HFFc6 (cell line): ENCODE measurements at places on chromosomes 7 and 10. TPM values are rescaled to one million over a fixed set of nuclear protein-coding genes. Genes with fewer than 3 reads are reported as not detected.

- peaks cover 13% of the 10 kb centered on the region for H3K27me3 ChIP-seq
- peaks cover 65% of the 10 kb centered on the region for H3K36me3 ChIP-seq
- H3K4me1 ChIP-seq: peaks cover 72% of the 10 kb centered on the region
- DNase-seq: peak; percentile 80
Observed at GRCh38 chr10:67925449-67926005, 41.1 kb downstream of the SIRT1 start.

Gene C10orf95
- not detected in 3 replicates for total RNA-seq

- no peak overlapping the region for H3K4me3 ChIP-seq
- peaks cover 7% of the 10 kb centered on the region for H3K4me1 ChIP-seq
- H3K27ac ChIP-seq: no peak overlapping the region
- H3K27me3 ChIP-seq: peaks cover 14% of the 10 kb centered on the region
Observed at GRCh38 chr7:154096-154799, 38.1 kb upstream of the FAM20C start.

DNA sequence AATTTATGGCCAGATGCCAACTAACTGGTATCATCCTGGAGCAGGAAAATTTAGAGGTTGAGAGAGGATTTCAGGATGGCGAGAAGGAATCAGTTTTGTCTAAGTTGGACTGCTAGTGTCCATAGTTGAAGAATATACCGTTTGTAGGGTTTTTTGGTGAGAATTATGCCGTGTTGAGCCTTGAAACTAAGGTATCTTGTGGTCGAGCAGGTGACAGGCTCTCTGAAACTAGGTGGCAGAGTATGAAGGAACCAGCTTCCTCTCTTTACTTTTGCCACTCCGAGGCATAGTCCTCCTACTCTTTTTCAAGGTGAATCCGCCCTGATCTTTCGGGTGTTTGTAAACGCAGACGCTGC lies 9.7 kb downstream of the MDFIC start:
- DNase-seq: no peak
- peaks cover 13% of the 10 kb centered on the region for H3K36me3 ChIP-seq
- H3K27ac ChIP-seq: 0 out of 2 replicates have a peak overlapping the region, but pooled peaks have one; percentile 32
- peaks cover 4% of the 10 kb centered on the region; the same call in 1 of the 2 replicates for H3K4me1 ChIP-seq

Gene SLC39A12
- total RNA-seq: not detected in 3 replicates

DNA sequence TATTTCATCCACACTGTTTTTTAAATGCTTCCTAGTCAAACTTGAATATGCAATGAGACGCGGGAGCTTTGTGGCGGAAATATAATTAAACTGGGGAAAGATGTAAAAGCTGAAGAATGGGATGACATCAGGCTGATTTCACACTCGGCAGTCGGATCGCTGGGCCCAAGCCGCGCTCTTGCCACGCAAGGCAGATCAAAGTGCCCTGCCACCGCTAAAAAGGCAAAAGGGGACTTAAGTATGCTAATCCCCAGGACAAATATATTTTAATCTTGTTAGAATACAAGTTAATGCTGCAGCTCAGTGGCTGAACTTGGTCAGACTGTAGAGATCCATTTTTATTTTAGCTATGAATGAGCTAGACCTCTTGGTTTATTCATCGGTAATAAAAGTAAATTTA lies 13.8 kb downstream of the EN2 start:
- peaks cover 6% of the 10 kb centered on the region for H3K4me1 ChIP-seq
- H3K27me3 ChIP-seq: peaks cover 75% of the 10 kb centered on the region
- no peaks in the 10 kb centered on the region for H3K36me3 ChIP-seq
- no peak for DNase-seq
- no peak overlapping the region for H3K27ac ChIP-seq
- no peak overlapping the region for H3K4me3 ChIP-seq

DNA sequence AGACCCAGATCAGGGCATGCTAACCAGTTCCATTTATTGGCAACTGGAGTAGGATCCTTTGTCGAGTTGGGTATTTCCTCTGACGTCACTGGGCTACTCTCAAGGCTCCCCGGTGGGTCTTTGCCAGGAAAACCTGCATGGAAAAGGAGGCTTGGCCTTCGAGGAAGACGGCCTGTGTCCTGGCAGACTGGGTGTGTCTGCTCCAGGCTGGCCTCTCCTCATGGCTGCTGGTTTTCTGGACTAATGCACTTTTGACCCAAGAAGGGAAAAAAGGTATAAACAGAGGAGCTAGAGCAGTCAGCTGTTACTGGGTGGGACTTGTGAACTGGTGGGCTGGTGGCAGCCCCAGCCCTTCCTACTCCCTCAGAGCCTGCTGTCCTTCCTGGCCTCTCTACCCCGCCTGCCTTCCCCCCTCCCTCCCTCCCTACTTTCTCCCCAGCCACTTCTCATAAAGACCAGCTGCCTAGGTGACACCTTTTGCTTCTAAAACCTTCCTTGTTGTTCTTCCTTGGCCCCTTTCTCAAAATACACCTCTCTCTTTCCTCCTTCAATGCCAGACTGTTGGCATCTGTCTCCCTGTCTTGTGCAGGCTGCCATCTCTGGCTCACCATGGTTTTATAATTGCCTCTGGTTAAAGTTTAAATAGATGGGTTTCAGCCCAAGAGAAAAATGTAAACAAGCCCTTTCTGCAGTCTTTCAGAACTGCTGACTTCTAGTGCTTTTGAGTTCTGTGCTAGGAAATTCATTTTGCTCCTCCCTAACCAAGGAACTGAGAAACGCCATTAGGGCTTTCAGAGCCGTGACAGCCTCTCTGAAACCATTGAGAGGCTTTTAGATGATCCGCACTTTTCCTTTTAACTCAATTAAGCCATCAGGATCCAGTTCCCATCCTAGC lies 101.8 kb upstream of the MKLN1 start:
- H3K27ac ChIP-seq: peak overlapping the region; percentile 59; the same call in 1 of the 2 replicates
- peak overlapping the region; percentile 16; the same call in 1 of the 2 replicates for H3K4me3 ChIP-seq
- H3K27me3 ChIP-seq: no peaks in the 10 kb centered on the region
- H3K36me3 ChIP-seq: peaks cover 4% of the 10 kb centered on the region; the same call in 1 of the 2 replicates
- peaks cover 31% of the 10 kb centered on the region for H3K4me1 ChIP-seq

- H3K4me3 ChIP-seq: no peak overlapping the region
- no peaks in the 10 kb centered on the region for H3K4me1 ChIP-seq
- H3K27ac ChIP-seq: no peak overlapping the region
- H3K36me3 ChIP-seq: peaks cover 4% of the 10 kb centered on the region
- no peaks in the 10 kb centered on the region for H3K27me3 ChIP-seq
Observed at GRCh38 chr7:13593854-13594253, 395.6 kb downstream of the ETV1 start.

DNA sequence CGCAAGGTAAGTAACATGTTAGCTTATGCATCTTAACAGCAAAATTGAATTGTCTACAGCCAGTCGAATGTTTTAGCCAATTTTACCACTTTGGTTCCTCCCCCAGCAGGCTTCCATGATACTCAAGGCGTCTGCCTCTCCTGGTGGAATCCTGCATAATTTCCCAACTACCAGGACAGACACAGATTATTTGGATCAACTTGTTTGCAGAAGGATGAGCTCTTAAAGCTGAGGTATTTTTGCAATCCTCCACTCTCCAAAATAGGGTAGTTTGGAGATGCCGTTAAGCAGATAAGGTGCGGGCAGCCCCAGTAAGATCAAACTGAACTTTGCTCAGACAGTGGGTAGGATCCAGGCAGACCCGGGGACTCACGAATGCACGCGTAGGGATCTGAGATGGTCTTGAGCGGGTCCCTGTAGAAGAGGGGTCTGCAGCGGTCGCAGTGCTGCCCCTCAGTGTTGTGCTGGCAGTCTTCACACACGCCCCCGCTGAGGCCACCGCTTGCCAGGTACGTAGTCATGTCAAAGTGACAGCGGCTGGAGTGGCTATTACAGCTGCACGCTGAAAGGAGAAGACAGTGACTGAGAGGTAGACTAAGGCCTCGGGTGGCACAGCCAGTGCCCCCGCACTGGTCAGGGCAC lies 27.4 kb downstream of the LAMB4 start:
- DNase-seq: no peak
- no peak overlapping the region for H3K4me3 ChIP-seq
- H3K36me3 ChIP-seq: no peaks in the 10 kb centered on the region
- H3K27me3 ChIP-seq: no peaks in the 10 kb centered on the region; the same call in 1 of the 2 replicates

Gene ACTR1A
- 135 to 152 TPM (median 146 TPM) in 3 replicates for total RNA-seq

- H3K27ac ChIP-seq: no peak overlapping the region
- no peaks in the 10 kb centered on the region for H3K27me3 ChIP-seq
- DNase-seq: no peak
- H3K36me3 ChIP-seq: no peaks in the 10 kb centered on the region; the same call in 1 of the 2 replicates
- H3K4me3 ChIP-seq: no peak overlapping the region
- H3K4me1 ChIP-seq: no peaks in the 10 kb centered on the region
Observed at GRCh38 chr7:31850601-31851000, 163.6 kb downstream of the PPP1R17 start.

- no peak for DNase-seq
- H3K4me3 ChIP-seq: no peak overlapping the region
- peaks cover 15% of the 10 kb centered on the region for H3K36me3 ChIP-seq
- H3K4me1 ChIP-seq: peaks cover 28% of the 10 kb centered on the region
- peaks cover 23% of the 10 kb centered on the region for H3K27me3 ChIP-seq
- H3K27ac ChIP-seq: peak overlapping the region; percentile 65
Observed at GRCh38 chr10:79292891-79293746, 54.1 kb upstream of the PPIF start.

DNA sequence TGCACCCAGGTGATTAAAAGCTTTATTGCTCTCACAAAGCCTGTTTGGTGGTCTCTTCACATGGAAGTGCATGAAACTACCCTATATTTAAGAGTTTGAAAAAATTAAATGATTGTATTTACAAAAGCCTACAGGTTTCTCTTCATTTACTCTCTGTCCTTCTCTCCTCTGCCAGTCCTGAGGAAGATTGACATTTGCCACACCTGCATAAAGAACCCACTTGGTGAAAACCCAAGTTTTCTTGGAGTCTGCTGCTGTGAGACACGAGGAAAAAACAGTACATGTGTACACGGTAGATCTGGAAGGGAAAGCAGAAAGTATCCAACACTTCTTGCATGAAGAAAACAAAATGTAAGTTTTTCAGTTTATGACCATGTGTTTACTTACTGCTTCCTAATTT lies 994.4 kb upstream of the POT1 start:
- H3K36me3 ChIP-seq: no peaks in the 10 kb centered on the region
- no peak for DNase-seq

Gene SPACDR
- 0.84 to 1.1 TPM (median 0.97 TPM) in 3 replicates for total RNA-seq

DNA sequence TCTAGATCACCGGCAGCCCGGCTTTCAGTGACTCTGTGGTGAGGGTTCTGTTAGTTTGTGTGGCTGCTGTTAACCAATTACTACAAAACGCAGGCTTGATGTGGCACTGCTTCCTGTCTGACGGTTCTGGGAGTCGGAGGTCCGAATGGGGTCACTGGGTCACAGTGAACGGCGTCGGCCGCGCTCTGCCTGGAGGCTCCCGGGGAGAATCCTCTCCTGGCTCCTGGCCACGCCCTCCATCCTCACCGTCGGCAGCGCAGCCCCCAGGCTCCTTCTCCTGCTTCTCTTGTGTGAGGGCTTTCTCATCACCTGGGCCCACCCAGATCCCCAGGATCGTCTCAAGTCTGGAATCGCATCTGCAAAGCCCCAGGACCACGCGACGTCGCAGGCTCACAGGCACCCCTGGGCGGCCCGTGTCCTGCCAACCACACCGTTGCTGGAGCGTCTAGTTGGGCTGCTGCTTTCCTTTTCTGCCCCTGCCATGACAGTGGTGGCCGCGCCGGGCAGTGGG lies 31.8 kb upstream of the NKX6-2 start:
- peaks cover 29% of the 10 kb centered on the region for H3K27me3 ChIP-seq
- H3K27ac ChIP-seq: no peak overlapping the region
- H3K4me1 ChIP-seq: no peaks in the 10 kb centered on the region
- no peak for DNase-seq
- H3K36me3 ChIP-seq: no peaks in the 10 kb centered on the region; the same call in 1 of the 2 replicates

- H3K27ac ChIP-seq: no peak overlapping the region
- no peak overlapping the region for H3K4me3 ChIP-seq
- H3K36me3 ChIP-seq: no peaks in the 10 kb centered on the region
- H3K4me1 ChIP-seq: no peaks in the 10 kb centered on the region; the same call in 1 of the 2 replicates
Observed at GRCh38 chr10:106592396-106592795, 572.1 kb downstream of the SORCS1 start.

DNA sequence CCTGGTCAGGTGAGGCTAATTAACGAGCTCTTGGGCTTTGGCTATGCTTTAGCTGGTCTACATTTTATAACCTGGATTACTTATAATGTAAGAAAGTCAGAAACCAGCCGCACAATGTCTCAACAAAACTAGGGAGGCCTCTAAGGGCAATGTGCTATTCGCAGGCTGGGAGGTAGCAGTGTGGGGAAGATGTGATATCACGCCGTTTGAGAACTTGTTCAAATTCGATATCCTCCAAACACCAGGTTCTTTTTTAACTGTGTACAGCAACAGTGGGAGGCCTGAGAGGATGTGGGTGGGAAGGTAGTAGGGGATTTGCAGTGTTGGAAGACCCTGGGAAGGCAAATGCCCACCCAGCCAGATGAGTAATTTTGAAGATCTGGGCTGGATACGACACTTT lies 184.5 kb downstream of the JAZF1 start:
- no peak overlapping the region for H3K27ac ChIP-seq
- peaks cover 2% of the 10 kb centered on the region; the same call in 1 of the 2 replicates for H3K27me3 ChIP-seq
- H3K4me3 ChIP-seq: no peak overlapping the region
- no peak for DNase-seq

GRCh38 chr7:33814936-33815335 lies 90.4 kb upstream of the BMPER start:
- DNase-seq: no peak
- H3K4me1 ChIP-seq: peaks cover 9% of the 10 kb centered on the region; the same call in 1 of the 2 replicates
- peaks cover 3% of the 10 kb centered on the region; the same call in 1 of the 2 replicates for H3K36me3 ChIP-seq
- H3K27me3 ChIP-seq: peaks cover 2% of the 10 kb centered on the region
- no peak overlapping the region for H3K4me3 ChIP-seq
